A549 (cell line): ENCODE measurements at places on chromosomes 6 and 20. TPM values are rescaled to one million over a fixed set of nuclear protein-coding genes. Genes with fewer than 3 reads are reported as not detected.
A peak's percentile ranks its signal among the peaks of the same experiment; 100 is the strongest.

RAET1L gene
- polyA plus RNA-seq, result 0.18 to 0.22 TPM in 2 of 3 replicates, not detected in the other

GPSM3 gene
- 0.19 to 0.30 TPM (median 0.22 TPM) in 3 replicates for polyA plus RNA-seq

DNA sequence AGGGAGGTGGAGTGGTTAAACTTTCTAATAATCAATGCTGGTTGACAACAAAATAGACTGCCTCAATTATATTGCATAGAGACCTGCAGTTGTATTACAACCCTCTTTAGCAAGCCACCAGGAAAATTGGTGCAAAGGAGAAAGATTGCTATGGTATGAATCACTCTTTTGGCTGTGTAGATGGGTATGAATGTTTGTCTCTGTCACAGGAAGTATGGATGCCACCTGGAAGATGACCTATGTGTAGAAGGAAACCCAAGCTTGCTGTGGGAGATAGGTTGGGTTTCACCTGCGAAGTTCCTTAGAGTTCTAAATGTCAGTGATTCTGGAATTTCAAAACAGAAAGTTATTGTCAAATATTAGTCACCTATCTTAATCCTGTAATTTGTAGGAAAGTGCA is 134.6 kb downstream of the SOBP start:
- DNase-seq, result no peak

BPIFB2 gene
- not detected in 3 replicates for polyA plus RNA-seq

GRCh38 chr20:53623134-53623453 is 29.5 kb upstream of the ZNF217 start:
- DNase-seq, result no peak

- DNase-seq, result peak; percentile 47
Observed at GRCh38 chr20:60210779-60211617, 252.8 kb downstream of the CDH26 start.

DNA sequence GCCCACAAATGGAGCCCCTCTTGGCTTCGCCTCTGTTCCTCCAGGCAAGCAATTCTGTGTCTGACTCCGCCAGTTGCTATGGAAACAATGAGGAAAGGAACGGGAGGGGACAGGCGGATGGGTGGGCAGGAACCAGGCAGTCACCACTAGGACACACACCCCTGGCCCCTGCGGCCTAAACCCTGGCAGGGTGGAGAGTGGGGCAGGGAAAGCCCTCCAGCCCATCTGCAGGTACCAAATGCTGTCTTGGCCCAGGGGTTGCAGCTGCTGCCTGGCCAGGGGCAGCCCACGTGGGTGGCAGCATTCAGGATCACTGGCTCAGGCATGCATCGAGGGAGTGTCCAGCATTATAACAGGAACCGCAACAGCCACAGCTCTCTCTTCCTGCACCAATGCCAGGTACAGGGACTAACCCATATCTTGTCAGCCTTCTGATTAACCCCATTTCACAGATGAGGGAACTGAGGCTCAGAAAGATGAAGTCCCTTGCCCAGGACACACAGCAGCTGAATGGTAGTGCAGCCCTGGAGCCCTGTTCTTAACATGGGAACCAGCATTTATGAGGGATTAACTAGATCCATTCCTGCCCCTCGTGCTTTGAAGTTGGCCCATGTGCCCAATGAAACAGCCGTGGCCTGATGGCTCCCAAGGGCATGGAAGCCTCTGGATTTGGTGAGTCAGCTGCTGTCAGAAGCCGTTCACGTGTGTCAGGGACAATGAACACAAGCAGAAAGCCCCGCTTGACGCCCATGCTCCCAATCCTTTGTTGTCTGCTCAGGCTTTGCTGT is 66.3 kb downstream of the NOL4L start:
- DNase-seq, result no peak

GRCh38 chr6:96391776-96392360 is 129.7 kb upstream of the UFL1 start:
- DNase-seq, result no peak

PNRC1 gene
- 25.6 to 38.2 TPM (median 37.8 TPM) in 3 replicates for polyA plus RNA-seq

- DNase-seq, result no peak
Observed at GRCh38 chr6:40796260-40797221, 209.4 kb upstream of the LRFN2 start.

- no peak for DNase-seq
Observed at GRCh38 chr20:62027116-62027515, 38.6 kb downstream of the TAF4 start.

NKAIN4 gene
- polyA plus RNA-seq, result 6.3 to 9.7 TPM (median 8.4 TPM) in 3 replicates
